Chondrocyte (in vitro differentiated cells): ENCODE measurements at places on chromosomes 2 and 18. TPM values are rescaled to one million over a fixed set of nuclear protein-coding genes. Genes with fewer than 3 reads are reported as not detected.

DNA sequence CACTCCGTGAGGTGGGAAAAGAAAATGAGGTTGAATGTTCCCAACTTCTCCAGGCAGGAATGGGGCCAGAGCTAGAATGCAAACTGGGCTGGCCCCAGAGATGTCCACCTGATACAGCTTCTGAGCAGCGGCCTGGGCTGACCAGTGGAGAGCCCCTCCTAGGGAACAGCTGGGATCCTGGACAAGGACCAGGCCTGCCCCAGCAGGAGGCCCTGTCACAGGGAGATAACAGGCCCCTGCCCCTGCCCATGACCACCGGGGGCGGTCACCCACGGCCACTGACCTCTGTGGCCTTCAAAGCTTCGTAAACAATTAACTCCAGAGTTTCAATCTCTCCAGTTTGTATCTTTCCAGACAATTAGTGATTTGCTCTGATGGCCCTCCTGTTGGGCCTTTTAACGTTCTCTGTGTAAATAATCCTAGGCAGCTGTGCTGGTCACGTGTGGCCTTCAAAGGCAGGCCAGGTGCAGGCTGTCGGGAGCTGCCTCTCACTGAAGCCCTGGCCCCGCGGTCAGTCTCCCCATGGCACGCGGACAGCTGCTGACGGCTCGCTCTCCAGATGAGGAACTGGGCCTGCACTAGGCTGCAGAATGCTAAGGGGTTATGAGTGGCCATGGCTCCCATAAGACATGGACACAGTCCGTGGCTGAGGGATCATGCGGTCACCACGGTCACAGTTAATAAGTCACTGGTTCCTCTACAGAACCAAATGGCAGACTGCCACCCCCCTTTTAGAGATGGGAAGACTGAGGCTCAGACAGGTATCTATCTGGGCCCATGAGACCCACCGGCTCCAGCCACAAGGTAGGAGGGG is 9.2 kb downstream of the HS6ST1 start:
- DNase-seq = peak; percentile 81

GRCh38 chr2:238397356-238397755 is 29.4 kb upstream of the ASB1 start:
- no peak for DNase-seq

DNA sequence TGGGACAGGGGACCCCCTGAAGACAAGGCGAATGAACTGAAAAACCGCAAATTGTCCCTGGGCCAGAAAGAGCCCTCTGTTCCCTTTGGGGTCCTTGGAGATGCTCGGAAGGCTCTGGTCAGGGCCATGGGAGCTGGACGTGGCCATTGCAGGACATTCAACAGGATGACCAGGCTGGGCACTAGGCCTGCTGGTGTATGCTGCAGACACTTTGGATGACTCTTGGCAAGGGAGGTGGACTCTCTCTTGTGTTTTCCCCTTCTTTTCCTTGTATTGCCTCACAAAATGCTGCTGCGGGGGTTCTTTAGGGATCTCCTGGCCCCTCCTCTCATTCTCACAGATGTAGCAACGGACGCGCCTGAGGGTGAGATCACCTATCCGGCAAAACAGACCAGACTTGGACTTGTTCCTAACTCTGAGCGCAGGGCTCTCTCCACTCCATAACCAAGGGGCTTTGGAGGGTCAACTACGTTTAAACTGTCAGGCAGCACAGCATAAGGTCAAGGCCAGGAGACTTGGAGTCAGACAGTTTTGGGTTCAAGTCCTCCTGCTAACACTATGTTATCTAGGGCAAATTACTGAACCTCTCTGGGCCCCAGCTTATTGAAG is 41.8 kb upstream of the SH3RF3 start:
- no peak for DNase-seq

GRCh38 chr2:204437408-204437807 is 107.9 kb upstream of the PARD3B start:
- DNase-seq = no peak

The CUL3 gene
- total RNA-seq = 65.6 to 75.1 TPM (median 70.6 TPM) in 3 replicates

The MBOAT2 gene
- 34.4 to 40.2 TPM (median 35.6 TPM) in 3 replicates for total RNA-seq
